ENCODE measurements at places on chromosomes 11 and 22. TPM values are rescaled to one million over a fixed set of nuclear protein-coding genes. Genes with fewer than 3 reads are reported as not detected.

GAB4 gene
- not detected for total RNA-seq

ANO9 gene
- 26.4 TPM for total RNA-seq

KRTAP5-10 gene
- not detected for total RNA-seq

PRAME gene
- total RNA-seq, result not detected

LRRC74B gene
- total RNA-seq, result not detected

ART5 gene
- total RNA-seq, result not detected

EHBP1L1 gene
- total RNA-seq, result 100 TPM

GGTLC3 gene
- total RNA-seq, result not detected

P2RY2 gene
- not detected for total RNA-seq
